Urinary bladder (tissue), 4 donors: ENCODE measurements at places on chromosomes 7 and 10. TPM values are rescaled to one million over a fixed set of nuclear protein-coding genes. Genes with fewer than 3 reads are reported as not detected.

GRCh38 chr10:131176907-131177306, 134.6 kb downstream of the TCERG1L start:
- DNase-seq: no peak

- no peak for DNase-seq
These were observed 189.6 kb downstream of the GRID1 start for GRCh38 chr10:86176850-86177536.

Gene MICALL2
- 40.0 TPM for polyA plus RNA-seq

DNA sequence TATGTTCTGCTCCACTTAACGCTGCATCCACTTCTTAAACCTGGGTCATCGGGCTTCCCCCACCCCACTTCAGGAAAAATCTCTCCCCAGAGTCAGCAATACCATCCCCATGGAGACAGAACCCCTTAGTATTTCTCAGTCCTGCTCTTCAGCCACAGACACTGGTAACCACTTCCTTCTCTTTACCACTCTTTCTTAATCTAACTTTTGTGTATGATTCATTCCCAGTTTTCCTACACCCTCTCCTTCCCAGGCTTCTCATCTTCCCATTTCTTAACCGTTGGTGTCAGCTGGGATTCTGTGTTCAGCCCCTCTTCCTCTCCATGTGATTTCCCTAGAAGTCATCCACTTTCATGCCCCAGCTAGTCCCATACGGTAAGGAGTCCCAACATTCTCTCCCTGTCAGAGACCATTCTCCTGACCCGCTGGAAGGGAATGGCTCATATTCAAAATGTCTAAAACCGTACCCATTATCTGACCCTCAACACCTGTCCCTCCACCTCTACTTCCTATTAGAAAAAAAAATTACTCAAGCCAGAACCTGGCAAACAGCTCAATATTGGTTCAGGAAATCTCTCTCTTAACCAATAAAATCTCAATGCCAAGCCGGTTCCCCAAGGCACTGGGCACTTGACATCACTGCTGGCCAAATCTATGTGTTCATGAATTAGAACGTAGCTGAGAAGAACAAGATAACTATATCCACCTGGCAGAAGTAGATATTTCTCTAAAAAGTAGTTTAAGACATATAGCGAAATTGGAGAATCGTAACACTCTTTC, 89.4 kb downstream of the DGKI start:
- DNase-seq: no peak

Gene GHRHR
- not detected for polyA plus RNA-seq

GRCh38 chr10:111063471-111063870, 13.4 kb upstream of the ADRA2A start:
- no peak for DNase-seq
